ENCODE measurements at places on chromosomes 1 and 21.

DNA sequence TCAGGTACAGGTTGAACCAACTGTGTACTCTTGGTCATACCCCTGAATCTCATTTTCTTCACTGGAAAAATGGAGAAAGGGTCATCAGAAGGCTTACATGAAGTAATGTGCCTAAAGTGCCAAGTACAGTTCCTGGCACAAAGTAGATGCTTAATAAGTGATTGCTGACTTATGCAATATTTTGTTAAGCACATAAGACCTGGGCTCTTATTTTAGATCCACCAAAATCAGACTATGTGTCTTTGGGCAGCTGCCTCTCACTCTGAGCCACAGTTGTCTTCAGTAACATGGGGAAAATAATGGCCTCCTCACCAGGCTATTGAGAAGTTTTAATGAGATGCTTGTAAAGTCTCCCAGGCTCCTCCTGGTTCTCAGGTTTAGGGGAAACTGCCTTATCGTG is 74.3 kb upstream of the TRABD2B start:
- no peak for DNase-seq

- DNase-seq, result no peak
Measured at GRCh38 chr1:205983925-205984725, 19.1 kb downstream of the RAB7B start.

DNA sequence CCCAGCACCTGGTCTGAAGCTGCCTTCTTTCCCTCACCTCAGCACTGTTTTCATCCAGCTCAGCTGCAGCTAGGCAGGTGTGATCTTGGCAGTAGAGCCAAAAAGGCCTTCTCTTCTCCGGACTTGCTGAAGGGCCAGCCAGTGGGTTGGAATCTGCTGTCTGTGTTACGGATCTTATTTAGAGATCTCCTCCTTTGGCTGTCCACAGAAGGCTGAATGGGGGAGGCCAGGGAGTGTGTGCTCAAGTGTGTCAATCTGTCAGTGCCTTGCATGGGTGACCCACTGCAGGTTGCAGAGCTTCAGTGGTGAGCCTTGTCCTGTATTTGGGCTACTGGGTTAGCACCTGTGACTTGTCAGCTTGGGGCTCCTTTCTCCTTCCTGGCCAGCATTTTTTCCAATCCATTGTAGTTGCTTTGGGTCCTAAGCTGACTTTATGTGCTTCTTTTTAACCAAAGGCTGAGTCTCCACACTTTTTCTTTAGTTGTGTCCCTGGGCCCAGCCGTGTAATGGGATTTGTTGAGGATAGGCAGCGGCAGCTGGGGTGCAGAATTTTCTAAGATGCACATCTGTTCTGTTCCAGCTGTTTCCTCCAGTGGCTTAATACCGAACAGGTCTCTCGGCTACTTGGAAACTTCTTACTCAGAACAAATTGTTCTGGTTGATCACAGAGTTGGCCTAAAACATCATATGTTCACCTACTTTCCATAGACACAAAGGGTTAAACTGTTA is 126.8 kb downstream of the PEX14 start:
- no peak for DNase-seq

DNA sequence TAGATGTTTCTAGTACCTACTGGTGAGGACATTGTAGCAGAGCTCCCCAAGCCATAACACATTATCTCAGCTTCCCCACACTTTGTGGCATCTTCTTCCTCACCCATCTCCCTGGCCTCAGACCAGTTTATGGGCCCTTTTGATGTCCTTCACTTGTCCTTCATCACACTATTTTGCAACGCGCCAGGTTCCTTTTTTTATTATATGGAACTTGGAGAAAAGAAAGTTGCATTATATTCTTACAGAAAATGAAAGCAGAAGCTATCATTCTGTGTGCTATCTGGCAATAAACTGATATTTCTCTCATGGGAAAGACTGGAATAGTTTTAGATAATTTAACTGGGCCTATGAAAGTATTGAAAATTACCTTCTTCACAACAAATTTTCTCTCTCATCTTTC is 196.9 kb upstream of the ETV3 start:
- DNase-seq, result no peak

- no peak for DNase-seq
Measured at GRCh38 chr1:239536165-239536849, 149.9 kb downstream of the CHRM3 start.

DNA sequence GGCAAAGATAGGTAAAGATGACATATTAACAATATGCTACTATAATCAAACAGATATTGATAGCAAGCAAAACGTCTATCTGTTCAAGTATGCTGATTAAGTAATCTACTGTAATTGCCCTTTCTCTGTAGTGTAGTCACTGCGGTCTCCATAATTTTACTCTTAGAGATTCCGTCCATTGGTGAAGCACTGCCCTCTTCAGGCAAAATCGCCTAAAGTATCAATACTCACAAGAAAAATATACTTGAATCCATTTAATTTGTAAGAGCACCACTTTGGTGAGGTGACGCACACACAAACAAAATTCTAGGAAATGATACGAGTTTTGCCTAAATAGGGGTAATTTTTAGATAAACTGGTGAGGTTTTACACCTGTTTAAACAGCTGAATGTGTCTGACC is 434.6 kb upstream of the CHRM3 start:
- peak; percentile 23 for DNase-seq

DNA sequence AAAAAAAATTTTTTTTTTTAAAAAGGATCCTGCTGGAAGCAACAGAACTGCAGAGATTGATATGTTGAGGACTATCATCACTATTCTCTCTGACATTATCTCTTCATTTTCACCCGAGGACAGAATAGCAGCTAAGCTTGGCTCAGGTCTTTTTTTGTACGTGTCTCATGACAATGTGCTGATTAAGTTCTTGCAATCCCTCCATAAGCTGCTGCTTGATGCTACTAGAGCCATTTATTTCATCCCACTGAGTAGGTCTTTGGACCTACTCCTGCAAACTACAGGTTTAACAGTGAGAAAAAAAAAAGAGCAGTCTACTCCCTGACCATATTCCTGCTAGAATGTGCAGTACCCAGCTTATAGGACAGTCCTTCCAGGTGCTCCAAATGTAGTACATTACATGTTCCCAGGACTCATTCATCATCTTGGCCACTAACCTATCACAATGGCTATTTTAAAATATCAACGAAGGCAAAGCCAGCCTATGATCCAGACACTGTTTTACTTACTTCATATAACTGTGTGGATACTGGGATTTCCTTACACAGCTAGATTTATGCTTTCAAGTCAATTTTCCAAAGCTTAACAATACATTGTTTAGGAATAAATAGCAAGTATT is 54.1 kb downstream of the ARHGAP29 start:
- no peak for DNase-seq

- DNase-seq, result no peak
Measured at GRCh38 chr1:150479927-150480352, 7.3 kb upstream of the TARS2 start.

DNA sequence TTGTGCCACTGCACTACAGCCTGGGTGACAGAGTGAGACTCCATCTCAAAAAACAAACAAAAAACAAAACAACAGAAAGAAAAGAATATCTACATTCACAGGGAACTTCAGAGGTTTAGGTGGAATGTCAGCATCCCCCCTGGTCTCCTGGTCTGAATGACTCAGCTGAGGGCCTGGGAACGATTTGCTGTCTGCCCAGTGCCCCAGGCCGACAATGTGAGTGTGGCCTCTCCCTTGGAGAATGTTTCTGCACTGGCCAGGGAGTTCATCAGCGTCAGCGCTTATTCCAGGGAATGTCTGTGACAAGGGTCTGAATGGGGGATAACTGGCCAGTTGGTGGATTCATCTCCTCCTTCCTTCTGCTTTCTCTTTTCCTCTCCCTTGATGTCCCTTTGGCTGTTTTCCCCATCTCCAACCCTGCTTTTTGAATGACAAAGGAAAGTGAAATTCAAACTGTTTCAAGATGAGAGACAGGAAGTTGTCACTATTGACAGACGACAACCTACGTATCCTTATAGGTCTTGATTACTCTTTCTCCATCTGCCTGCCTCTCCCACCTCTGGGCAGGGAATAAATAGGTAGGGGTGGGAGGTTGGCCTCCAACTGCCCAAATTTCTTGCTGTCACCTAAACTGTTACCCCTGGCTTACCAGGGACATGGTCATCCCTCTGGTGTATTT is 213.1 kb downstream of the HHAT start:
- no peak for DNase-seq

- DNase-seq, result no peak
Measured at GRCh38 chr1:55047611-55048010, 8.3 kb downstream of the PCSK9 start.

GRCh38 chr1:97677702-97678101 is 243.1 kb downstream of the DPYD start:
- no peak for DNase-seq

DNA sequence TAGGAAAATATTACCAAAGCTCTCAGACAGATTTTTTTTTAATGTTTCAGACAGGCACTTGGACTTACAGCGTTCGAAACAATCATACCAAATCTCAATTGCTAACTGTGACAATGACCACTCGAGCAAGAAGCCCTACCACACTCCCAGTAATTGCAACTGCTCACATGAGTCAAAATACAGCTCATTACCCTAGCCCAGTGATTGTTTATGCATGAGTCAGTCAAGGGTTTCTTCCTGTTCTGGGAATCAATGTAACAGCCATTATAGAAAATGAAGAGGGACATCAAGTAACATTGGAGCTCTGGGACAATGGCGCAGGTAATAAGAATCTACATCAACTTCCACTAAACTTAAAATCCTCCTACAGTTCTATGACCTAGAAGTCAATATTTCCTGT is 56.1 kb upstream of the SH3GLB1 start:
- no peak for DNase-seq

DNA sequence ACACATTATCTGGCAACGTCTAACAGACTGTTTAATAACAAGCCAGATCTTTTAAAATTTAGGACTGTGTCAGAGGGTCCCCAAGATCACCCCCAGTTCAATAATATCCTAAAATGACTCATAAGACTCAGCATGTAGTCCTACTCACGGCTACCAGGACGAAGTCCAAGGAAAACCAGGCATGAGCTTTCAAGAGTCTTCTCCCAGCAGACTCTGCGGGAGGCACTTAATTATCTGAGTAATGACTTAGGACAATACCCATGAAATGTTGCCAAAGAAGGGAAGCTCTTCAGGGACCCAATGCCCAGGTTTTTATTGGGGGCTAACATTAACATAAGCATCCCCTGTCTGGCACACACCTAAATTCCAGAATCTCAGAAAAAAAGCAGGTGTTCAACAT is 7.0 kb downstream of the HFM1 start:
- no peak for DNase-seq

DNA sequence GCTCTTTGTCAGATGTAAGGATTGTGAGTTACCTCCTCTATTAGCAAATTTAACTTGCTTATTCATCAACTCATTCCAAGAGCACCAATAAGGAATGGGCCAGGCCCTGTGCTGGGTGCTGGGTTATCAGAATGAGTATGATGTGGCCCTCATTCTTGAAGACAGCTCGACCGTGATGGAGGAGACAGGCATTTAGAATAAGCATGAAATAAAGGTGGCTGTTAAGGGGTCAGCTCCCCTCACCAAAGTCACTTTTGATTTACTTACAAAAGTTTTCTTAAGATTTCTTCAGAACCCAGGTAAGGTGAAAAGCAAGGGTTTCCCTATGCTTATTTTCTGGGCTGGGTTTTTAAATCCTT is 15.3 kb upstream of the PADI1 start:
- DNase-seq, result no peak

GRCh38 chr1:151997284-151997570 is 3.6 kb upstream of the S100A10 start:
- no peak for DNase-seq

DNA sequence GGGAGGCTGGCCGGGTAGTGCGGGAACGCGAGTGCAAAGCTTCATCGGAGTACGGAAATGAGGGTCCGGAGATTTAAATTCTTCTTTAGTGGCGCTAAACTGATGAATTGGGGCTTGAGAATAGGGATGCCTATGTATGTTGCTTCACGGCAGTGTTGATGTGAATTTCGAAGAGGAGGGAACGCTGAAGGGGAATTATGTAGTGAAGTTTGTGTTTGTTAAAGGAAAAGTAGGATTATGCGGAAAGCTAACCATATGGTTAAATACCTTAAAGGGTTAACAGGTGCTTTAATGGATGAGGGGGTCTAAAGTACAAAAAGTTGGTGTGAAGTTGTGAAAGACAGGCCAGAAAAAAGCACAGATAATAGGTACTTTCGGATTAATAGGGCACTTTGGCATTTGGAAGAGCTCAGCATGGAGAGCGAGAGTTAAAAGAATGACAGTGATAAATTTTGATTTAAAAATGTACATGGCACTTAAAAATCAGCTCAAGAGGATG is 1.4 kb downstream of the HS2ST1 start:
- no peak for DNase-seq

GRCh38 chr1:102875756-102876155 is 232.6 kb downstream of the COL11A1 start:
- no peak for DNase-seq

DNA sequence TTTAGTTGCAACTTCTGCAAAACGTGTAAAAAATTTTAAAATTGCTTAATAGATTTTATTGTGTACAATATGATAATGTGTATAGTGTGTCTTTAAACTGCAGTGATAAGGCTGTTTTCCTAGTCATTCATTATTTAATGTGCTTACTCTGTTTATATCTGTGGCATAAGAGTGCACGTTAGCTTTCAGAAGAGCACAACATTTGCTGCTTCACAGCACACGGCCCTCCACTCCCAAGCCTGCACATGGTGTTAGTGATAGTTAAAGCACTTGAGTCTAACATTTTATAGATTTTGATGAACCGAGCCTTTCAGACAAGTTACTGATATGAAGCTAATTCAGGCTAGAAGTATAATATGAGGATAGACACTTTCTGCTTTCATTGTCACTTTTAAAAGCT is 120.6 kb downstream of the ADGRL2 start:
- DNase-seq, result no peak

DNA sequence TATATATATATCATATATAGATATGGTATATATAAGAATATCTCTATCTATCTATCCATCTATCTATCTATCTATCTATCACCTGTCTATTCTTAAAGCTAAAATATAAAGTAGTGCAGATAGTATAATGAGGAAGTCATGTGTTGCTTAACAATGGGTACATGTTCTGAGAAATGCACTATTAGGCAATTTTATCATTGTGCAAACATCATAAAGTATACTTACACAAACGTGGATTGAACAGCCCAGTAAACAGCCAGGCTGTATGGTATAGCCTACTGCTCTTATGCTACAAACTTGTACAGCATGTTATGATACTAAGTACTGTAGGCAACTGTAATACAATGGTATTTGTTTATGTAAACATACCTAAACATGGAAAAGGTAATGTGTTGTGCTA is 621.0 kb upstream of the NCAM2 start:
- no peak for DNase-seq

DNA sequence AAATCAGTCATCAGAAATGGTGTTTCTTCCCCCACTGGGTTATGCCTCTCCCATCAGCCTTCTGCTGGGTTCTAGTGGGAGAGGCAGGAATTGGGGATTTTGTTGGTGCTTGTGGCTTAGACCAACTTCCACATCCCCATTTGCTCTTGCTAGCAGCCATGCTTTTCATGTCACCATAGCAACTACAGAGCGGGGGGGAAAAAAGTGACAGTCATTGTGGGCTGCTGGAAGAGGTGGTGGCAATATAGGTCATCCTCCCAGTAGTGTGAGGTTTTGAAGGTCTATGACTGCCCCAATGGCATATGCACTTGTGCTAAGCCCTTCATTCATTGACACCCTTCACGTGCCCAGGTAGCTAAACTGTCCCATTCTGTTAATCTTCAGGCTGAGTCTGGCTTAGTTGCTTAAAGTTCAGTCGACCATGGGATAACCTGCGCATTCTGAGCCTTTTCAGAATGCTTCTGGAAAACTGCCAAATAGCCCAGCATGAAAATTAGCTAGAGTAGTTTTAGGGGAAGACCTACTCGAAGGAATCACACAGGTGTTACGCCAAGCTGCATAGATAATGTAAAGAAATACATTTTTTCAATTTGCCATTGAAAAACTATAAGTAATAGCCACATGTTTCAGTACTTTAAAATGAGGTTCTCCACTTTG is 53.7 kb upstream of the ZNF326 start:
- DNase-seq, result no peak
